ENCODE measurements at places on chromosomes 4 and X.

DNA sequence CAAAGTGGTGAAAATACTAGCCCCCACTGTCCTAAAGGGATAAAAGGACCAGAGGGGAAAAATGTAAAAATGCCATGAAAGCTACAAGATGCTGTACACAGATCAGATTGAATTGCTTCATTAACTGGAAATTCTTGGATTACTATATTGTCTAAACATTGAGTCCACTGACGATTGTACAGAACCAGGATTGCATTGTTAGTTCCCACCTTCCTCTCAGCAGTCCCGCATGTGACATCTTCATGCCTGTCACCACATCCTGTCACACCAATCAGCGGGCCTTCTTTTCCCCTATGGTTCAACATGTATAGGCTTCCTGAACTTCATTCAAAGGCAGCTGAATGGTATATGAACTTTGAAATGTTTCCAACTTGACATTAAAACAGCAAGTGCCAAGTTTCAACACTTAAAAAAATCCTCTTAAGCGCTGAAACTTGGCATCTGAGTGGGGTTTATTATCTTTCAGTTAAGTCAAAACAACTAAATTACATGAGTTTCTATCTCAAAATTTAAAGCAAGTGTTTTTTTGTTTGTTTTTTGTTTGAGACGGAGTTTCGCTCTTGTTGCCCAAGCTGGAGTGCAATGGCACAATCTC, 24.6 kb downstream of the ZRSR2 start:
- DNase-seq: no peak

DNA sequence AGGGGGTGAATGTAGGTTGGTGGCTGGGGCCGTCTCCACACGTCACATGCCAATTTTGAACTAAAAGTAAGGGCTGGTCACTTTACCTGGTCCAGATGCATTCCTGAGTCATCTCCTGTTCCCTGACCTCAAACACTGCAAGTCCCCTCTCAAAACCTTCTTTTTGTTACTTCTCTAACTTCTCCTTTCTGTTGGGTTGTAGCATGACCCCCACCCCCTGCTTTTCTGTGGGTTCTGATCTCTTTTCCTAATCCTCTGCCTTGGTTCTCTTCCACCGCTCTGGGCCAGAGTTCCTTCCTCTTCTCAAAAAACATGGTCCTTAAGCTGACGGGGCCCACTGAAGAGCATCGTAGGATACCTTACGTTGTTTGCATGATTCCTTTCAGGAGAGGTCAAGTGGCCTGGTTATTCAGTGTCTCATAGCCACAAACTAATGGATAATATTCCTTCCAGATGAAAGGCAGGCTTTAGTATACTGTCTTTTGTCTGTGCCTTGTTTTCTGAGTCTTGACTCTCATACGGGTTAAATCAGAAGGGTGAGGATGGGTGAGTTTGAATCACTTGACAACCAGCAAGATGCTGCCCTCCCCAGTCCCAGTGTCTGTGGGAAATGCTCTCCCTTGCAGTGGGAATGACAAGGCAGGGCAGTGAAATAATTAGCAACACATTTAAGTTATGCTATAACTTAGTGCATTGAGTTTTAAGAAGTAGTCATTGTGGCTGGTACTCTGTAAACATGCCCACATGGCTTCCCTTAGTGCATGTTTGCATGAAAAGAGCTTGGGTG, 15.1 kb downstream of the SMS start:
- no peak for DNase-seq

DNA sequence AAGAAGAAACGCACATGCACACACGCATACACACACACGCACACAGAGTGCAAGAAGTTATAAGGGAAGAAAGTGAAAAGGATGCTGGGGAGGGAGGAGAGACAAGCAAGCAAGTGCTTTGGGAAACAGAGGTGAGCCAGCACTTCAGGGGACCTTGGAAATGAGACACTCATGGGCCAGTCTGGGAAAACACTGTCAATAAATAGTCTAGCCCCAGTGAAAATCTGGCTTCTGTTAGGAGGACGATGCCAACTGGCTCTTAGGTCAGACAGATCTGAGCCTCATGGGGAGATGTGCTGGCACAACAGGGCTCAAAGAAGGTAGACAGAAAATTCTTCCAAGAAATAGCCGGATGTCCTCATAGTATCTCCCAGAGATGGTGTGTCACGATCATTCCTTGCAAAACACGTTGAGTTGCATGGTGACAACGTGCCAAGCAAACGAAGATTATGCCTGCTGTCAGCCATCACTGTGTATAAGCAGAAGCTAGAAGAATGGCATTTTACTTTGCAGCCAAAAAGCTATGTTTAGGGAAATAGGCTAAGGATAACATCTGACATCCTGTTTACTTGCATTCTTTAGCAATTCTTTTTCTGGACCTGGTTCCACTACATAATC, 557 bp upstream of the ARHGEF6 start:
- DNase-seq: no peak

DNA sequence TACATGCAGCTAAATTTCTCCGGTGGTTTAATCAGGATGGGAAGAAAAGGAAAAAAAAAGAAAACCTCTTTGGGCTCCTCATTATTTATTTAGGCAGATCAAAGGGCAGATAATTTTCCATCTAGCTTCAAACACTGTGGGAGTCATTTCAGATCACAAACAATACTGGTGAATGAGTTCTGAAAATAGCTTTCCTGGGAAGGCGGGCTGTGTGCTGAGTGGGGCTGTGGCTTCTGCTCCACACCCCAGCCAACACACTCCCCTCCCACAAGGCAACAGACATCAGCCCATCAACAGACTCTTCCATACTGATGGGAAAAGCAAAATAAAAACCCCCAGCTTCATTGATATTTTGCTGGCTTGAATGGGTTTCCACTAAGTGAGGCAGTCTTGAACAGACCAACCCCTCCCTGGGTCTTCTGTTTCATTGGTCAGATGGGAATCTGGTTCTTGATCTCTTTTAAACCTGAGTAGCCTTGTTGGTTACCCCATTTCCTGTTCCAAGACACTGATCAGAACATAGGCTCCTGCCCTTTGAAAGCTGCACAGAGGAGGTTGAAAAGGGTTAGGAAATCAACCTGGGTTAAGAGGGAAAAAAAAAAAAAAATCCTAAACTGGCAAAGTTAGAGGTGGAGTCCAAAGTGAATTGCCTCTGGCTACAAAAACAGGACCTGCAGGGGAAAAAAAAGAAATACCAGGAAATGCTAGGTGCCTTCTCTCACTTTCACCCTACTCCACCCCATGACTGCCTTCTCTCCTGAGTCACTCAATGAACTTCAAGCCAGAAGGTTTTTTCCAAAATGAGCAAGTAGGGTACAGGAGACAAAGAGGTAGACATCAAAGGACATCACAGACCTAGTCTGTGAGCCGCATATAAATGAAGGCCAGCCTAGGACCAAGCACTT, 20.0 kb downstream of the AMOT start:
- DNase-seq: no peak

- DNase-seq: no peak
Measured at GRCh38 chr4:124468360-124468759, 244.2 kb downstream of the ANKRD50 start.

GRCh38 chr4:118589471-118590055, 95.6 kb upstream of the METTL14 start:
- DNase-seq: no peak

- DNase-seq: no peak
Measured at GRCh38 chr4:72971572-72971971, 97.9 kb downstream of the COX18 start.

GRCh38 chr4:99054428-99054994, 34.1 kb downstream of the ADH5 start:
- DNase-seq: no peak

- DNase-seq: no peak
Measured at GRCh38 chrX:3599802-3600430, 113.5 kb downstream of the PRKX start.

DNA sequence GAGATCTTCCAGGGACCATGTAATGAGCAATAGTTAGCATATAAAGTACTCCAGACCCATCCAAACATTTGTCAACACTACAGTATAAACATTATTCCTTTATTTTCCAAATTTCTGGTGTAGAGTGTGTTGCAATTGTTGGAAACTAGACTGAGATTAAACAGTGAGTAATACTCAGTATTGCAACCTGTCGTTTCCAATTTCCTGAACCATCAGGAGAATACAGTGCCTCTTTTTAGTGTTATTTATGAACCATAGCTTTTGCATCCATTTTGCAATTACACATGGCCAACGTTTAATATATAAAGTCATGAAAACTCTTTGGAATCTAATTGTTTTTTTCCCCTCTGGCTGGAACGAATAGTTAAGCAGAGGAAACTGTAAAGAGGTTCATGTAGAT, 58.3 kb upstream of the DHRSX start:
- DNase-seq: no peak

DNA sequence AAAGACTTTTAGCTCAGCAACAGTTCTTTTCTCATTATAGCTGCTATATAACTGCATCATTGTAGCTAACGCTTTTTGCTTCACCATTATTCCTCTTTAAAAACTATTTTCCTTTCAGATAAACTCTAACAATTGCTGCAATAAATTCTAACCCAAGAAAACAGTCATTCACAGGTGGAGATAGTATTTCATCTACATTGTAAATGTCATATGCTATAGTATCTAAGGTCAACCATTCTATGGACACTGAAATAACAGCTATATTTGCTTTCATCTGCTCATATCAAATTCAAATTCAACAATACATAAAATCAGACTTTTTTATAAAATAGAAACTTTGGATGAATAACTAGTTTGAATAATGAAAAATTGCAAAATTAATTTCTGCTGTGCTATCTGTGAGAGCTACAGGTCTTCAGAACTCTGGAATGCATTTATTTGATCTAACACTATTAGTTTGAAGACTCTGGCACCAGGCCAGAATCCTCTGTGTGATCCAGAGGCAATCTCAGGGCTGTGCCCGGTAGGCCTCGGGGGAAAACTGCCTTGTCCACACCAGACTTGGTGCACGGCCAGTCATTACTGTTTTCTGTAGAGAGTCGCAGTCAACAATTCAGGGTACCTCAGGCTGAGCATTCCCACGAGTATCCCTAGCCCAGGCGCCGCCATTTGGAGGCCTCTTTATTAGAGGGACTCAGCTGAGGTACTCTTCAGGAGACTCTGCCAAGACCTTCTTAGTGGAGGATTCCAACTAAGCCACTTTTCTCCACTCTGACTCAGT, 332.4 kb downstream of the SLC7A11 start:
- DNase-seq: no peak

DNA sequence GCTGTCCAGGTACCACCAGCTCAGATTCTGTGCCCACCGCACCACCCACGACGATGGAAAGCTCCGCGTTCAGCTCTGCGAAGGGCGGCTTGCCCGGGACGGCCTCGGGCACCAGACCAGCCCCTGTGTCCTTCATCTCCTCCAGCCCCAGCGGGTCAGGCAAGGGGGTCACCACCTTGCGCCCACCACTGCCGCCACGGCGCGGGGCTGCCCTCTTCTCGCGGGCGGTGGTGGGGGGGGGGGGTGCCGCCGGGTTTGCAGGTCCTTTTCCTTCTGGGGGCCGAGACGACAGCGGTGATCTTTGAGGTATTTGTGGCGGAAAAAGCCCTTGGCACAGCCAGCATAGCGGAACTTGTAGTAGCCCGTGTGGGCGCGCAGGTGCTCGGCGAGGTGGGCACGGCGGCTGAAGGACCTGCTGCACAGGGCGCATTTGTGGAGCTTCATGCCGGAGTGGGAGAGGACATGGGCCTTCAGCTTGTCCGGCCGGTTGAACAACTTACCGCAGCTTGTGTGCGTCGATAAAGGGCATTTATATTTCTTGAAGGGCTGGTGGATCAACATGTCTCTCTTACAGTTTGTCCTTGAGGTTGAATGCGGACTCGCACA, 50.9 kb downstream of the CFAP299 start:
- DNase-seq: no peak

- no peak for DNase-seq
Measured at GRCh38 chr4:5387457-5387856, 320.9 kb downstream of the EVC2 start.

- no peak for DNase-seq
Measured at GRCh38 chrX:103513476-103514108, 5.7 kb downstream of the RAB40A start.

DNA sequence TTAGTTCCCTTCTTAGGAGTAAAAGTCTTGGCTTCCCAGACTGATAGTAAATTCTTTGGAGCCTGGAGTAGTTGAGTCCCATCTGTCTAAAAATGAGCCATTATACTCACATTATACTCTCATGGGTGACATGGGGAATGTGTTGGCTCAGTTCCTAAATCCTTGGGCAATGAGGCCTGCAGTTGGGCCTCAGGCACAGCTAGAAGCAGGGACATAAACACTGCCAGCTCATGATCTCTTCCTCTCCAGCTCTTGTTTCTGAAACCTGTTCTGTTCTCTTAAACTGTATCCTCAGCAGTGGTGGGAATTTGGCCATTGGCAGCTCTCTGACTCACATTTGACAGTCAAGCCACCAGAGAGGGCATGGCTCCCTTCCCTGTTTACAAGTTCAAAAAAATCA, 212.5 kb downstream of the SPATA18 start:
- no peak for DNase-seq

DNA sequence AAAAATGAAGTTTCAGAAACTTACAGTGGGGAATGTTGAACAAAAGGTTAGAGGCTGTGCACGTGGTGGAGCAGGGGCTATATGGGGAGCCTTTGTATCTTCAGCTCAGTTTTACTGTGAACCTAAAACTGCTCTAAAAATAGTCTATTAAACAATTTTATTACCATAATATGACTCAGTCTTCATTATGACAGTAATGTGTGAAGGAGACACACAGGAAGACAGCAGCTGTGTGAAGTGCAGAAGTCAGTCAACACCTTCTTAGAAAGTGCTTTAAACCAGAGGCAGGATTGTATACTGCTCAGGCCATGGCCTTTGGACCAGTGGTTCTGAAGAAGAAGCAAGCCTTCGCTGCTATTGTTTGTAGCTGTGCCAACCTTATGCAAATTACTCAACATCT, 89.7 kb downstream of the ARHGAP10 start:
- DNase-seq: no peak

- DNase-seq: no peak
Measured at GRCh38 chr4:8346838-8347605, 77.5 kb downstream of the HTRA3 start.

GRCh38 chr4:7195546-7196287, 3.4 kb downstream of the SORCS2 start:
- no peak for DNase-seq

- no peak for DNase-seq
Measured at GRCh38 chrX:25096522-25097045, 80.8 kb upstream of the ARX start.

GRCh38 chr4:154999950-155000578, 208.4 kb upstream of the NPY2R start:
- DNase-seq: no peak

DNA sequence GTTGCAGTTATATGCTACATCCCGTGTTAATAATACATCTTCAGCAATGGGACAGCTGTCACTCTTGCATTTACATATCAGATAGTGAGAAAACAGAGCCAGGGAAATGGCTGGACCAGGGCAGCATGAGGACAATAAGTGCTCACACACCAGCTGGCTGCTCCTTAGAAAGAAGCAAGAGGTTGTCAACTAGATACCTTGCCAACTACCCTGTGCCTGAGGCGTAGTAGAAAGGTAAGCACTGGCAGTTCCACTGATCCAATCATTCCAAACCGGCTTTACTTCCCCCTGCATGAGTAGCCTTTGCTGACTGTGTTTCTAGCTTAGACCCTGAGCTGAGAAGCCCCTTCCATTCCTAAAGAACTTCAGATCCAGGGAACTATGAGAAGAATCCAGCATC, 52.2 kb upstream of the FGF13 start:
- no peak for DNase-seq

GRCh38 chr4:16909281-16909680, 10.8 kb upstream of the LDB2 start:
- no peak for DNase-seq

GRCh38 chrX:131061306-131061705, 3.2 kb downstream of the ARHGAP36 start:
- DNase-seq: no peak
